ENCODE measurements at places on chromosomes 16 and 17.

- no peak for DNase-seq
These were observed 349.1 kb upstream of the EEF2KMT start for GRCh38 chr16:5446623-5447240.

DNA sequence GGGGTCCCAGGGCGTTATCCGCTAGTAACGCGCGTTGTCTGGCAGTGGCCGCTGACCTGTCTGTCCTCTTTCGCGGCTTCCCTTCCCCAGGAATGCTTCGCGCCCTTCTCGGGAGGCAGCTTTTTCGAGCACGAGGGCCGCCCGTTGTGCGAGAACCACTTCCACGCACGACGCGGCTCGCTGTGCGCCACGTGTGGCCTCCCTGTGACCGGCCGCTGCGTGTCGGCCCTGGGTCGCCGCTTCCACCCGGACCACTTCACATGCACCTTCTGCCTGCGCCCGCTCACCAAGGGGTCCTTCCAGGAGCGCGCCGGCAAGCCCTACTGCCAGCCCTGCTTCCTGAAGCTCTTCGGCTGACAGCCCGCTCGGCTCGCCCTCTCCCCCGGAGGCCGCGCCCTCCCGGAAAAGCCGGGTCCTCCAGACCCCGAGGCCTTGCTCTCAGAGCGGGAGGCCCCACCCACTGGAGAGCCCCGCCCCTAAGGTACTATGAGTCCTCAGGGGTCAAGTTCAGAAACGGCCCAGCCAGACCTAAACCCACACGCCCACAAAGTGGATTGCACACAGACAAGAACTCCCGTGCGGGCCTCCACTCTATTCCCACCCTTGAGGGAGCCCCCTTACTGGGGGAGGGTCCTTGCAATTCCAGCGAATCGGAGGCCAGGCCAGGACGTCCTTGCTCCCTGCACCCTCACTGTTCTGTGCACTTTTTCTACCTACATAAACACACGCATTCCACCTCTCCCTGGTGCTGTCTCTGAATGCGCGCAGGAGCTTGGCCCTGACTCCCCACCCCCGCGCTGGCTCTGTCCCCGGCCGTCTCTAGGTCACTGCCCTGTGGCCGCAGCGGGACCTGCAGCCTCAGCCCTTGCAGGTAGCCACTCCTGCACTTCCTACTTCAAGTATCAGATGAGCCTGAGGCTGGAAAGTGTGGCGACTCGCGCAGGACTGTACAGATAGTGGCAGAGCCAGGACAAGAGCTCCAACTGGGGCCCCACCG lies 5.4 kb upstream of the SLC5A2 start:
- DNase-seq: no peak

DNA sequence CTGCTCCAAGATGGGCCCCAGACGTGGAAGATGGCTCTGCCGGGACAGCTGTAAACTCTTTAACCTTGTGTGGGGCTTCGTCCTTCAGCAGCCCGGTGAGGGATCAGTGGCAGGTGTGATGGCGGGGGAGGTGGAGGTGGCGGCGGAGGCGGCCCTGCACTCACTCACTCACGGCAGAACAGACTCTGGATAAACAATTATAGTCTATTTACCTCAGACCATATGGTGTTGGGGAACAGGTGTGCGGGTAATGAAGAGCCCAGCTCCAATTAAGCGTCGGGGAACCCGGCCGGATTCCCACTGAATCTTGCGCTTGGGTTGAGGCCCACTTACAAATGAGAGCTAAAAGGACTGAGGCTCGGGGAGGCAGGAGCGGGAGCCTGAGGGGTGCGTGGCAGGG lies 104.3 kb upstream of the SDK2 start:
- DNase-seq: no peak

GRCh38 chr16:12829096-12829888 lies 25.6 kb upstream of the CPPED1 start:
- DNase-seq: no peak

DNA sequence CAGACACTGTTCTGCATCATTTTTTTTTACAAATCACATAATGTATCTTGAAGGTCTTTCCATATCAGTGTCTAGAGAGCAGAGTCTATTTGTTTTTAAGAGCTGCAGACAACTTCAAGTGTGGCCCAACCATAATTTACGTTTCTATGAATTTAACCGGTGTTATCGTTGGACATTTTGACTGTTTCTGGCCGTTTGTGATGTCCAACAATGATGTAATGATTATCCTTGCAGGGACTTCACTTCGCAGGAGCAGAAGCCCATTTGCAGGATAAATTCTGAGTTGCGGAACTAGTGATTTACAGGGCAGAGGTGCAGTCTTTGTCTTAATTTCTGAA lies 26.9 kb upstream of the HLF start:
- DNase-seq: no peak

DNA sequence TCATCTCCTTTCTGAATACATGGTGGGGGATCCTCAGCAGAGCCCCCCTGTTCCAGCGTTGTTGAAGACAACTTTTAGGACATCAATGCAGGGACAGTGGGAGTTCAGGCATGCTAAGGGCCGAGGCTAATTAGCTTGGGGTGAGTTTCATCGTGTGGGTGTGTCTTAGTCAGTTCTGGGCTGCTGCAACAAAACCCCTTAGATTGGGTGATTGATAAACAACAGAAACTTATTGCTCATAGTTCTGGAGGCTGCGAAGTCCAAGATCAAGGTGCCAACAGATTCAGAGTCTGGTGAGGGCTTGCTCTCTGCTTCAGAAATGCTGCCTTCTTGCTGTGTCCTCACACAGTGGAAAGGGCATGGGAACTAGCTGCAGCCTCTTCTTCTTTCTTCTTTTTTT lies 214.0 kb downstream of the NTN1 start:
- no peak for DNase-seq

DNA sequence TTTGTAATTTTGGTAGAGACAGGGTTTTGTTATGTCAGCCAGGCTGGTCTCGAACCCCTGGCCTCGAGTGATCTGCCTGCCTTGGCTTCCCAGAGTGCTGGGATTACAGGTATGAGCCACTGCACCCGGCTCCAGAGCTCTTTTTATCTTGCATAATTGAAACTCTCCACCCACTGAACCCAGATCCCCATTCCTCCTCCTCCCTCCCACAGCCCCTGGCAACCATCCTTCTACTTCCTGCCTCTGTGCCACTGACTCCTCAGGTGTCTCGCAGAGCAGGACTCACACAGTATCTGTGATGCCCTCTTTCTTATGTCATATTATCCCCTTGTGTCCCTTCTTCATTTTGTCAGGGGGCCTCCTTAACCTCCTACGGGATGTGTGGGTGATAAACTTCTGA lies 340.7 kb downstream of the SLC39A11 start:
- peak; percentile 58 for DNase-seq

GRCh38 chr17:17783116-17783824 lies 53.5 kb downstream of the SREBF1 start:
- DNase-seq: peak; percentile 69

DNA sequence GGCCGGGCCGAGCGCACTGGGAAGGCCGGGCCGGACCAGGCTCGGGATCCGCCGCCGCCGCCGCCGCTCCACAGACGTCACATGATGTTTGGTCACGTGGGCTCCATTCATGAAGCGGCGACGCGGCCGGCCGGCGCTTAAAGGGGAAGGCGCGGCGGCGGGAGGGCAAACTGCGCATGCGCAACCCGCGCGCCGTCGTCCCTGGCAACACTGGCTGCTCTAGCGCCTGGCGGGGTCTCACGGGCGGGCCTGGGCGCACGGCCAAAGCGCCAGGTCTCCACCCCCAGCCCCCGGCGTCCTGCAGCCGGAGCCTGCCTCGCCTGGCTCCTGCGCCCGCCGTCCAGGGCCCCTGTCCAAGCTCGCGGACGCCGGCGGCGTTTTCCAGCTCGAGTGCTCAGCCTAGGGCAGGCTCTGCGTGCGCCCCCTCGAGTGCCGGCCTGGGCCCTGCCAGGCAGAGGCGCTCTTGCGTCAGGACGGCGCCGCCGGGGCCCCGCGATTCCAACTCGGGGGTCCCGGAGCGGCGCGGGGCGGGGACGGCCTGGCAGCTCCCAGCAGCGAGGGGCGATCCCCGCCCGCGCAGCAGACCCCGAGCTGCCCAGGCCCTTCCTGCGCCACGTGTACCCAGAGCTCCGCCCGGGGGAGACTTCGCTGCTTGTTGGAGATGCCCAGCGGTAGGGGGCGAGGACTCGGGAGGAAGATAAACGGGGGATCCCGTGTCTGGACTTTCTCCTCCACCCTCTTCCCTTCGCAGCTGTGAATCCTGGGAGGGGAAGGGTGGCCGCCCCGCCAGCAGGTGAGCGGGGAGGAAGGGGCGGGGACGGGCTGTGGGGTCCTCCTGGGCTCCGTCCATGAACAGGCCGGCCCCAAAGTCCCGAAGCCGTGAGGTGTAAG lies at the start of gene MAFG:
Gene MAFG (minus strand): TSS at position 83 of the 891 bp plus-strand sequence. CDS start 4,550 bp downstream, outside the sequence.
- DNase-seq: peak; percentile 86

DNA sequence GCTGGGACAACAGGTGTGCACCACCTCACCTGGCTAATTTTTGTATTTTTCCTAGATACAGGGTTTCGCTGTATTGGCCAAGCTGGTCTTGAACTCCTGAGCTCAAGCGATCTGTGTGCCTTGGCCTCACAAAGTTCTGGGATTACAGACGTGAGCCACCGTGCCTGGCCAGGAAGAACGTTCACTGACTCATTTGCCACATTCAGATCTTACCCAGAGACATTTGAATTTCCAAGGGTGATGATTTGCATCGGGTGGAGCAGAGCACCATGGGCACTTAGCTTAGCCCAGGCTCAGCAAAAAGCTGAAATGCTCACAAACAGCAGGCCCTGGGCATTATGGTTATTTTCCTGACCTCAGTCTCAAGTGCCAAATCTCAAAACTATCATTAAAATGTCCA lies 14.5 kb upstream of the ADORA2B start:
- DNase-seq: no peak

- no peak for DNase-seq
These were observed 13.4 kb downstream of the RTN4RL1 start for GRCh38 chr17:2011411-2012371.

GRCh38 chr16:23343643-23344612 lies 41.8 kb downstream of the SCNN1B start:
- DNase-seq: no peak

GRCh38 chr16:19753815-19754643 lies 36.0 kb downstream of the IQCK start:
- DNase-seq: no peak

GRCh38 chr16:3770530-3770929 lies 53.2 kb upstream of the TRAP1 start:
- DNase-seq: no peak

- no peak for DNase-seq
These were observed 278 bp downstream of the RAB11FIP3 start for GRCh38 chr16:425740-426114.

GRCh38 chr17:36778448-36778847 lies 158.8 kb upstream of the LHX1 start:
- DNase-seq: no peak

DNA sequence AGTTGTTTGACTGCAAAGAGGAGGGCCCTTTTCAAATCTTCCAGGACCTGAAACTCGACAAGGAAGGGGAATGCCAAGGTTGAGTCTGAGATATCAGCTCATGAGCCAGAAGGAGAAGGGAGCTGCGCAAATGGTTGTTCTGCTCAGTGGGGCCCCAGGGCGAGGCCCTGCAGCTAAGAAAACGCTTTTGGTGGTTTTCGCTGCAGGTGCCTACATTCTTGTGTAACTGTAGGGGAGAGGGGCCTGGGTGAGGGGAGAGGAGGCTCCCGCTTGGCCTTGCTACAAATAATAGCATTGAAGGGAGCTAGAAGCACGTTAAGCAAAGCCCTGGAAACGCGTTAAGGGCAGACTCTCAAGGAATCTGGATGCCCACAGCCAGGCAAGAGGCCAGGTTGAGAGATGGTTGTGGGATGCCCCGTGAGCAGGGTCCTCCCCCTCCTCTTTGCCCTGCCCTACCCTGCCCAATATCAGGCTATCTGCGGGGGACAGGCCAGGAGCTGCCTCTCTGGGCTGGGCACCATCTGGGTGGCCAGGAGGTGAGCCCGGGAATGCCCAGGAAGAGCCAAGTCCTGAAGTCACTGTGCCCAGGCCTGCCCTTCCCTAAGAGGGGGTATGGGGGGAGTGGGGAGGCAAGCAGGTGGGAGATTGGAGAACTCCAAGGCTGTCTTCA lies 21.9 kb downstream of the GPR142 start:
- no peak for DNase-seq

DNA sequence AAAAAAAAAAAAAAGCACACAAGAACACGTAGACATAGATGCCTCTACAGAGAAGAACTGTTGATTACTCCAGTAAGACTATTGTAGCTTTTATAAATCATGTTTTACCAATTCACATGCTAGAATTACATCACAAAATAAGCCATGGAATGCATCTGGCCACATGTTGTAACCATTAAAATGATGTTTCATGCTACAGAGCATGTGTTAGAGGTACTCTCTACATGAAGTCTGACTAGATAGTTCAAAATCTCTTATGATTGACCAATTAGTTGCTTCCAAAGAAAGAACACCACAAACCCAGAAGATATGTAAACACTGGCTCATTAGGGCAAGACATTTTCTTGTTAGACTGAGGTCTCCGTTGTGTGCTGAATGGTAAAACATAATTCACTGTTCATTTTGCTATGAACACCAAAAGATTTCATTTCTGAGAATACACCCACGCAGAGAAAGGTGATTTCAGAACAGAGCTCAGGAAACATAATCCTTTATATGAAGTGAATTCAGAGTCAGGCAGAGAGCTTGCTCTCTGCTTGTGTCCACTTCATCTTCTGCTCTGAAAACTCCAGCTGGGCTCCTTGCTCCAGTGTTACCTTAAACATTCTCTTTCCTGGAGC lies 411.4 kb upstream of the SOX9 start:
- DNase-seq: no peak

GRCh38 chr16:65124596-65124995 lies 2.7 kb upstream of the CDH11 start:
- DNase-seq: no peak

GRCh38 chr17:37391146-37391545 lies 15.4 kb downstream of the C17orf78 start:
- no peak for DNase-seq

DNA sequence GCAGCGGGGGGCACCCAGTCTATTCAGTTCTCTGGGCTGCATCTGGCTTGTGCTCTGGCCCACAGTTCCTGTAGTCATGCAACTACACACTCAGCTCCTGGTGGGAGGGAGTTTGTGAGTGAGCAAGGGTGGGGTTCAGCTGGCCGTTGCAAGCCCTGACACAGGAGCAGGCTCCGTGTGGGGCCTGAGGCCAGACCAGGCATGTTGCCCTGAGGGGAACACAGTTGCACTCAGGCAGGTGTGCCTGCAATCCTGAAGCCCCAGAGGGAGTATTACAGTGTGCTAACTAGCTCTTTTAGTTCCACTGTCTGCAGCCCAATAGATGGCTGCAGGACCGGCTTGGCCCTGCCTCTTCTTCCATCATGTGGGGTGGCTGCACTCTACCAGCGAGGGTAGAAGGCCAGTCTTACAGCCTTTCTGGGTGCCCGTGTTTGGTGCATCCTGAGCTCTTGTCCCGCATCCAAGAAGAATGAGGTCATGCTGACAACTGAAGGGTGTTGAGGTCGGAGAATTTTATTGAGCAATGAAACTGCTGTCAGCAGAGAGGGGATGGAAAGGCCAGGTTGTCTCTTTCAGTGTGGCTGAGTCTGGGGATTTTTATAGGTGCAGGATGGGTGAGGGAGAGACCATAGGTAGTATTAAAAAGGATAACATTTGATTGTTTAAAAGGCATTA lies 49.9 kb upstream of the ELAC2 start:
- DNase-seq: no peak

Measured in caudate nucleus (tissue), 63 donors.